WTC11 (cell line): ENCODE measurements at places on chromosomes 6 and 20. TPM values are rescaled to one million over a fixed set of nuclear protein-coding genes. Genes with fewer than 3 reads are reported as not detected.

DNA sequence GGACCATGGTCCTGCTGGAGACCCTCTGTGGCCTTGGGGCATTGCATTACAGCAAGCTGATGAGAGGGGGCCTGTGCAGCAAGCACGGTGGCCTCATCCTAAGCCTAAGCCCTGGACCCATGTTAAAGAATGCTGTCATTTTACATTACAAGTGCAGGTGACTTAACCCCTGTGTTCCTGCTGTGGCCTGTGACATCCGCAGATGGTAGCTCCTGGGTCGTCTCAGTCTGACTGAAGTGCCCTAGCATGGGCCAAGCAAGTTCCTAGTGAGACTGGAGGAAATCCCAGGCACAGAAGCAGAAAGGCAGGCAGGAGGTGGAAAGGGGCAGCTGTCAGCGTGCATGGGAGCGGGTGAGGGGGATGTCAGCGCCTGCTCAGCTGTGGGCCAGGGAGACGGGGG lies 252.4 kb downstream of the FNDC1 start:
- H3K27ac ChIP-seq = no peak overlapping the region
- H3K36me3 ChIP-seq = no peaks in the 10 kb centered on the region
- no peaks in the 10 kb centered on the region; the same call in 1 of the 2 replicates for H3K27me3 ChIP-seq
- peaks cover 5% of the 10 kb centered on the region for H3K4me1 ChIP-seq
- DNase-seq = no peak

DNA sequence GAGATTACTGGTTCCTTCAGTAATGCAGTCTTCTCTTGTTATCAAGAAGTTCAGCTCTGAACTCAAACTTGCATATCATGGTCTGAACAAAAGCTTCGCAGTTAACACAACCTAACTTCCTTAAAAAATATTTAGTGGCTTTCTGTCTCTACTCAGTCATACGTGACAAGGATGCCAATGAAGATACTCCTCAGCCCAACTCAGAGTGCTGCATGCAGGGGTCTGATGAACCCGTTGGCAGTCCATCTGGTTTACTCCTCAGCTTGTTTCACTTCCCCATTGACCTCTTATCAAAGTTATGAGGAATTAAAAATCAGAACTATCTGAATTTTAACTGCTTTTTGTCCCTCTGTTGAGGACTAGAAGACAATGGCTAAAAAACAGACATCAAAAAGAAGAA lies 56.6 kb upstream of the RIN2 start:
- H3K4me3 ChIP-seq = no peak overlapping the region
- H3K36me3 ChIP-seq = peaks cover 24% of the 10 kb centered on the region
- no peak for DNase-seq
- H3K27ac ChIP-seq = no peak overlapping the region

- no peak overlapping the region for H3K4me3 ChIP-seq
- DNase-seq = no peak
- H3K36me3 ChIP-seq = peaks cover 6% of the 10 kb centered on the region; the same call in 1 of the 2 replicates
- H3K27ac ChIP-seq = no peak overlapping the region; the same call in 1 of the 2 replicates
Measured at GRCh38 chr20:37875460-37876175, 27.3 kb upstream of the VSTM2L start.

DNA sequence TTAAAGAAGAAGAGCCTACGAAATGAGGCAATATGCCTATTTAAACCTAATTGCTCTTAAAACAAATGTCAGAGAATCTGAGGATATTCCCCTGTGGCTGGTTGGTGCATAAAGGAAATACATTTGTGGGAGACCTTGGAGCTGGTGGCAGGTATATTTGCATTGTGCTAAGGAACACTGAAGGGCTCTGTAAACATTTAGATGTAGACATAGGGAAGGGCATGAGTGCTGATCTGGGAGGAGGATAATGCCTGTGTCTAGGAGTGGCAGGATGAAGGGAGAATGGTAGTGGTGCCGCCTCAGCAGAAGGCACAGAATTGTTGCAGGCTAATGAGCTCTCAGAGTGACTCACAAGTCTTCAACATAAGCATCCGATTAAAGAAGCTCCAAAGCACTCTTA lies 85.8 kb downstream of the CD164 start:
- H3K4me3 ChIP-seq = no peak overlapping the region
- peaks cover 55% of the 10 kb centered on the region for H3K4me1 ChIP-seq
- H3K27ac ChIP-seq = no peak overlapping the region
- no peak for DNase-seq

DNA sequence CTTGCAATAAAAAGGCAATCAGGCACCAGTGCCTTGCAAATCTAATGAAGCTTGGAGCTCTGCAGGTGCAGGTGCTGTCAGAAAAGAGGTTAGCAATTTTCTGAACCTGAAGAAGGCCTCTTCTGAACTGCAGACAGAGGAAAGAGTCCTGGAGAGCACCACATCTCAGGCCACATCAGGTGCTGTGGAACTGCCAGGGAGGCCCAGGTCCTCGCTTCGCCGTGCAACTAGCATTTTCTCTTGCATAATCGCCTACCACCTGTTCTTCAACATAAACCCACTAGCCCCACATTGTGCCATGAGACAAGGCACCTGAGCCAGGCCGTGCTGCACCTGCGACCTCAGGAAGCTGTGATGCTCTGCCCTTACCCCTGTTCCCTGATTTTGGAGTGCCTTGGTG lies 187.6 kb downstream of the DTNBP1 start:
- no peak overlapping the region for H3K4me3 ChIP-seq
- peak overlapping the region; percentile 6; the same call in 1 of the 2 replicates for H3K27ac ChIP-seq
- DNase-seq = no peak
- H3K4me1 ChIP-seq = peaks cover 78% of the 10 kb centered on the region
- H3K36me3 ChIP-seq = peaks cover 26% of the 10 kb centered on the region
- H3K27me3 ChIP-seq = no peaks in the 10 kb centered on the region

GRCh38 chr6:87667032-87667431 lies 35.0 kb downstream of the AKIRIN2 start:
- peaks cover 31% of the 10 kb centered on the region for H3K36me3 ChIP-seq
- DNase-seq = no peak
- H3K27me3 ChIP-seq = no peaks in the 10 kb centered on the region
- no peak overlapping the region for H3K4me3 ChIP-seq
- H3K4me1 ChIP-seq = peaks cover 16% of the 10 kb centered on the region
- H3K27ac ChIP-seq = no peak overlapping the region

DNA sequence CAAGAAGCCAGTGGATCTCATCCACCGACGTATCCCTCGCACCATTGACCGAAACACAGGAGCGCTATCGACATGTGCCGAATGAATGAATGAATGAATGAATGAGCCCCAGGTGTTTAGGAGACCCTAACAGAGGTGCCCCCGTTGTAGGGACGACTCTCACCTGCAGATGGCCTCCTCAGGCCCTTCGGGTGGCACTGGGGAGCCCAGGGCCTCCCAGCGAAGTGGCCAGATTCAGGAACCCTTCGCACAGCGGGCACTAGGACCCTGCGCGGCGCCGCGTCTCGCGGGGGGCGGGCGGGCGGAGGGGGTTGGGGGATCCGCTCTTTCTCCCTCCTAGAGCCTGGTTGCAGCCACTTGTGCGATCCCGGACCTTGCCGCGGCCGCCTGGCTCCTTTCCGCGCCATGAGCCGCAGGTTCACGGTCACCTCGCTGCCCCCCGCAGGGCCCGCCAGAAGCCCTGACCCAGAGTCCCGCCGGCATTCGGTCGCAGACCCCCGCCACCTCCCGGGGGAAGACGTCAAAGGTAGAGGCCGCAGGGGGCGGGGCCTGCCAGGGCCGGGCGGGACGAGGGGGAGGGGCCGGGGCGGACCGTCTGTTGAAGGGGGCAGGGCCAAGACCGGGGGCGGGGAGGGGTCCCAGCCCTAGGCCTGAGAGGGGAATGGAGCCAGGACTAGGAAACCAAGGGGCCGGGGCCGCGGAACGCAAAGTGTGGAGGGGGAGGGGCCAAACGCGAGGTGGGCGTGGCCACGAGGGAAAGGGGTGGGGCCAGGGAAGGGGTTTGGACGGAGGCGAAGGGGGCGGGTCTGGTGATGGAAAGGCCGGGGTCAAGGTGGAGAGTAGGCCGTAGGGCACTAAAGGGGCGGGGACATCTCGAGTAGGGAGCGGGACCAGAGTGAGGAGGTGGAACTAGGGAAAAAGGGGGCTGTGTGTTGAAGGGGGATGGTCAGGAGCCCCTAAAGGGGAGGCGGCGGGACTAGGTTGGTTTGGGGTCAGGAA lies 7.4 kb upstream of the SLC12A5 start:
- H3K4me3 ChIP-seq = peak overlapping the region; percentile 76
- H3K27ac ChIP-seq = 0 out of 2 replicates have a peak overlapping the region, but pooled peaks have one; percentile 26
- H3K36me3 ChIP-seq = no peaks in the 10 kb centered on the region
- peak; percentile 98 for DNase-seq
- peaks cover 7% of the 10 kb centered on the region for H3K4me1 ChIP-seq

DNA sequence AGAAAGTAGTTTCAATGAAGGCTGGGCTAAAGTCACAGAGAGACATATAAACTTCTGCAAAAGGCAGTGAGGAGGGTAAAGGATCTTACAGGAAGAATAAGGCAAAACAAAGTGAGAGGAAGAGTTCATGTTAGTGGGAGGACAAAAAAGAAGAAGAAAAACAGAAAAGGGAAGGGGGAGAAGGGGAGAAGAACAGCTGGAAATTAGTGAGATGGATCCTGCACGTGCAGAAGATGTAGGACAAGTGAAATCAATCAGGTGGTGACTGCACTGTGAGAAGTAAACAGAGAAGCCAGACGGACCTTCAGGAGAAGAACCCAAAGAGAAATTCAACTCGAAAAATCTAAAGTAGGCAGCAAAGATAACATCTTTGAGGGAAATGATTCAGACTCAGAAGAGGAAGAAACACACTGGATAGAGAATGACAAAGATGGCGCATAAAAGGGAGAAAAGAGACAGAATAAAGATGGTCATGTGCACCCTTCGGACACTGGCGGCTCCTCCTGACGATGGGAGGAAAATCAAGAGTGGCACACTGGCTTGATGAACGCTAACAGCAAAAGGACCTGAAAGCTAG lies 105.9 kb downstream of the MYB start:
- no peaks in the 10 kb centered on the region for H3K36me3 ChIP-seq
- H3K4me3 ChIP-seq = no peak overlapping the region
- H3K4me1 ChIP-seq = no peaks in the 10 kb centered on the region
- no peaks in the 10 kb centered on the region for H3K27me3 ChIP-seq
- peak overlapping the region; percentile 7 for H3K27ac ChIP-seq

Gene SYTL3
- 0.27 to 0.39 TPM (median 0.28 TPM) in 3 replicates for total RNA-seq

Gene FBXO30
- 11.7 to 11.8 TPM (median 11.8 TPM) in 3 replicates for total RNA-seq

Gene OR2W1
- total RNA-seq = not detected in 3 replicates

Gene TMC2
- not detected in 3 replicates for total RNA-seq

Gene DDX43
- 0.39 to 0.68 TPM (median 0.60 TPM) in 3 replicates for total RNA-seq

Gene C6orf163
- 1.2 to 2.0 TPM (median 1.9 TPM) in 3 replicates for total RNA-seq

Gene TNNC2
- total RNA-seq = 2.7 to 3.6 TPM (median 3.0 TPM) in 3 replicates
